ENCODE measurements at places on chromosomes 6 and 20. TPM values are rescaled to one million over a fixed set of nuclear protein-coding genes. Genes with fewer than 3 reads are reported as not detected.

TULP4 gene
- 99.2 TPM for total RNA-seq

ABHD16B gene
- not detected for total RNA-seq

PLCB4 gene
- 1.6 TPM for total RNA-seq

CDH4 gene
- 12.1 TPM for total RNA-seq

DNA sequence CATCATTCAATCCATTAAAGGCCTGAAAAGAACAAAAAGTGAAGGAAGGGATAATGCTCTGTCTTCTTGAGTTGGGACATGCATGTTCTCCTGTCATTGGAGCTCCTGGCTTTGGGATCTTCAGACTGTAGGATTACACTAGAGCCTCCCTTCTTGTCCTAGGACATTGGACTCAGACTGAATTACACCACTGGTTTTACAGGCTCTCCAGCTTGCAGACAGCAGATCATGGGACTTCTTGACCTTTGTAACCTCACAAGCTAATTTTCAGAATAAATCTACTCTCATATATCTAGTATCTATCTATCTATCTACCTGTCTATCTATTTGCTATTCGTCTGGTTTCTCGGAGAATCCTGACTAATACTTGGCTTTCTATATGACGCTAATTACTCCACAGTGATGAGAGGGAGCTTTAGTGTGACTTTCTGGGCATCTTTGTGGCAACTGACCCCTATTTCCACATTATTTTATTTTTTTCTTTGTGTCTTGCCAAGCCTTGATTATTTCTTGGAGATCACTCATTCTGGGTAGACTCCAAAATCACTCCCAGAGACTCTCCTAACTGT is 151.9 kb upstream of the ZNF184 start:
- DNase-seq = no peak

DNA sequence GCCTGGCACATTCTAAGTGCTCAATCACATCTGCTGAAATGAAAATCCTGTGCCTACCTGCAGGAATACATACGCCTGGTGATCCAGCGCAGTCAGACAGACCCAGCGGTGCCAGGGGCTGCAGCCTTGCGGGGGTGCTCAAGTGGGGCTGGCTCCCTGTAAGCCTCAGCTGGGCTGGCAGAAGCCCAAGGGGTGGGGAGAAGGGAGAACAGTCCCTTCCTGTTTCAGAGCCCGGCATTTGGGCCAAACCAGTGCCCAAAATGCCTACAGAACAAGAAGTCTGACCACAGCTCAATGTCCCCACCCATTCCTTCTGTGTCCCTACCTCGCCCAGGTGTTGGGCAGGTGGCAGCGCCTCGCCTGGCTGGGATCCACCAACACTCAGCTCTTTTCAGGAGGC is 22.6 kb downstream of the KCNK15 start:
- no peak for DNase-seq

SRMS gene
- total RNA-seq = 0.79 TPM

GRCh38 chr6:108608453-108609275 is 47.9 kb downstream of the FOXO3 start:
- no peak for DNase-seq

DNA sequence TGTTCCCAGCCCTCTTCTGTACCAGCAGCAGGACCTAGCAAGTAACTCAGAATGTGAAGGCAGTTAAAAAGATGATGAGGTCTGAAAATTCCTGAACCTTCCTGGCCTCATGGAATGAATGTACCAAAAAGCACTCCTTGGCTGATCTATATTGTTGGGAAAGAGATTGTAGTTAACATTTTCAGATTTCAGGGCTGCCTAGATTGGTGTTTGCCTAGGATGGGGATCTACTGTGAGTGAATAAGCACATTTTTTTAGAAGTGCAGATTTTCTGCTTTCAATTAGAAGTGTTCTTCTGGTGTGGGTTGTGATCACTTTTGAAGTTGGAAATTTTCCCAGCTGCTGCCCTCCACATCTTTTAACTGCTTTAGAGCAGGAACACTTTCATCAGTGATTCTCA is 6.2 kb downstream of the MYLIP start:
- no peak for DNase-seq
